ENCODE measurements at places on chromosomes 13 and 19.
A peak's percentile ranks its signal among the peaks of the same experiment; 100 is the strongest.

DNA sequence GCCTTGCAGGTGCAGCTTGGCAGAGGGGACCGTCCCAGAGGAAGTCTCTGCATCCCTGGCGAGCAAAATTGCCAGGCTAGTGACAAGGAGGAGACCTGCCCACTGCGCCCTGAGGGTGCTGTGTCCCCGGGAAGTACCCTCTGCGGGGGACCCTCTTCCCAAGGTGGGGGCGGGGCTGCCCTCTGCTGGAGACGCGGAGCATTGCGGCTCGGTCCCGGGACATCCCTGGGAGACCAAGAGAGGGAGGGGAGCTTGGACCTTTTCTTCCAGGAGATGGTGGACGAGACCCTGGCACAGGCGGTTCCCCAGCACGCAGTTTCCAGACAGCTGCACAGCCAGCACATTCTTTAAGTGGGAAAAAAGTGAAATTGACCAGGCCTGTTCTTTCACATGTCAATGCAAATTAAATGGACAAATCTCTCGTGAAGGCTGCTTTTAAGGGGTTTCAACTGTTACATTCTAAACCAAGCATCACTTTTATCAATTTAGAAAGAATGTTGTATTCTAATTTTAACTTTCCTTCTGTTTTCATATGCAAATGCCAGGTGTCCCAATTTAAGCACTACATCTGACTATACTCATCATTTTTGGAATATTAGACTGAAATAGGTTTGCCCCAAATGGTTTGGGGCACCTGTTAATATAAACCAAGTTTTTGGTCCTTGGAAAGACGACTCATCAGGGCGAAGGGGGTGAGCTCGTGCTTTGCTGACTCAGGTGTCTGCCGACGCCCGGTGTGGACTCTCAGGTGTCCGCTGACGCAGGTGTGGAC lies 60.7 kb downstream of the MCF2L start:
- H3K4me1 ChIP-seq, result no peaks in the 10 kb centered on the region
- no peak overlapping the region for H3K27ac ChIP-seq
- H3K4me3 ChIP-seq, result no peak overlapping the region
- no peak for DNase-seq

GRCh38 chr19:17347361-17347760 lies 10.0 kb downstream of the GTPBP3 start:
- no peak for DNase-seq
- peaks cover 7% of the 10 kb centered on the region for H3K27me3 ChIP-seq
- H3K27ac ChIP-seq, result no peak overlapping the region

GRCh38 chr19:16778796-16779411 lies 50.3 kb upstream of the SIN3B start:
- no peaks in the 10 kb centered on the region for H3K36me3 ChIP-seq
- no peaks in the 10 kb centered on the region for H3K4me1 ChIP-seq
- H3K4me3 ChIP-seq, result no peak overlapping the region
- H3K27ac ChIP-seq, result no peak overlapping the region
- DNase-seq, result peak; percentile 56

GRCh38 chr13:111171629-111172028 lies 56.5 kb downstream of the ARHGEF7 start:
- peaks cover 19% of the 10 kb centered on the region for H3K4me1 ChIP-seq
- no peak for DNase-seq
- H3K27ac ChIP-seq, result peak overlapping the region; percentile 66
- peaks cover 1% of the 10 kb centered on the region for H3K27me3 ChIP-seq

DNA sequence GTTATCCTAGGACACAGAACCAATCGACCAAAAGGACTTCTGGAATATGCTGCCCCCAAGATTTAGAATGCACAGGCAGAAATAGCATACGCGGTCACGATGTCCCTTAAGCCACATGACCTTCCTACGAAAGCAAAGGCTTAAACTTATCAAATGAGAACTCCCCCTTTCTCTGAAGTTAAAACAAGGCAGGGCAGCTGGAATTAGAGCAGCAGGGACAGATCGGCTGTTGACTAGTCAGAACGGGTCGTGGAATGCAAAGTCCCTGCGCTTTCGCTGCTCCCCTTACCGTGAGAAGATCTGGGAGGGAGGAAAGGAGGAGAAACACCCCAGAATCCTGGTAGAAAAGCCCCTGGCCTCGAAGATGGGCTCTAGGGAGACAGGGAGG lies 799 bp upstream of the USPL1 start:
- no peaks in the 10 kb centered on the region for H3K36me3 ChIP-seq
- H3K4me1 ChIP-seq, result peaks cover 9% of the 10 kb centered on the region
- H3K27me3 ChIP-seq, result peaks cover 1% of the 10 kb centered on the region

GRCh38 chr13:41554180-41554579 lies 96.8 kb downstream of the RGCC start:
- no peak for DNase-seq
- H3K36me3 ChIP-seq, result no peaks in the 10 kb centered on the region
- no peak overlapping the region for H3K27ac ChIP-seq
- H3K4me3 ChIP-seq, result no peak overlapping the region
- H3K27me3 ChIP-seq, result peaks cover 30% of the 10 kb centered on the region

GRCh38 chr19:35011737-35012682 lies 11.9 kb downstream of the GRAMD1A start:
- H3K36me3 ChIP-seq, result peaks cover 12% of the 10 kb centered on the region
- H3K4me3 ChIP-seq, result no peak overlapping the region
- H3K27ac ChIP-seq, result no peak overlapping the region
- peaks cover 3% of the 10 kb centered on the region for H3K27me3 ChIP-seq
- H3K4me1 ChIP-seq, result peaks cover 1% of the 10 kb centered on the region
- no peak for DNase-seq

DNA sequence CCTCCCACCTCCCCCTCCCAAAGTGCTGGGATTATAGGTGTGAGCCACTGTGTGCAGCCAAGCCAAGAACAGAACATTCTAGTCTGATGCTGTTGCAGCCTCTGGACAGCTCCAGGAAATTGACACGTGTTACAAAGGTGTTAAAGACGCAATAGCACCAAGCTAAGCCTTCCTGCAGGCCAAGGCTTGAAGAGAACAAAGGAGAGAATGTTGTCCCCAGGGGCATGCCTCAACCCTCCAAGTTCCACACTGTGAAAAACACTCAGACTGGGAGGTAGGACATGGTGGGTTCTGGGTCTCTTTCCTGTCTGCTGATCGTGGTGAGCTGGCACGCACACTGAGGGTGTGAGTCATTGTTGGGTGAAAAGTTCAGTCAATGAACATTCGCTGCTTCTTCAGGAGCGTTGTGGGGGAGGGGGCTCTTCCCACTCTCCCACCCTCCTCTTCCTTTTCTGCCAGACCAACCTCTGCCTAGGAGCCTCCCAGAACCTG lies 5.3 kb upstream of the PTPRS start:
- H3K27ac ChIP-seq, result no peak overlapping the region
- H3K27me3 ChIP-seq, result peaks cover 13% of the 10 kb centered on the region
- peaks cover 24% of the 10 kb centered on the region for H3K4me1 ChIP-seq

DNA sequence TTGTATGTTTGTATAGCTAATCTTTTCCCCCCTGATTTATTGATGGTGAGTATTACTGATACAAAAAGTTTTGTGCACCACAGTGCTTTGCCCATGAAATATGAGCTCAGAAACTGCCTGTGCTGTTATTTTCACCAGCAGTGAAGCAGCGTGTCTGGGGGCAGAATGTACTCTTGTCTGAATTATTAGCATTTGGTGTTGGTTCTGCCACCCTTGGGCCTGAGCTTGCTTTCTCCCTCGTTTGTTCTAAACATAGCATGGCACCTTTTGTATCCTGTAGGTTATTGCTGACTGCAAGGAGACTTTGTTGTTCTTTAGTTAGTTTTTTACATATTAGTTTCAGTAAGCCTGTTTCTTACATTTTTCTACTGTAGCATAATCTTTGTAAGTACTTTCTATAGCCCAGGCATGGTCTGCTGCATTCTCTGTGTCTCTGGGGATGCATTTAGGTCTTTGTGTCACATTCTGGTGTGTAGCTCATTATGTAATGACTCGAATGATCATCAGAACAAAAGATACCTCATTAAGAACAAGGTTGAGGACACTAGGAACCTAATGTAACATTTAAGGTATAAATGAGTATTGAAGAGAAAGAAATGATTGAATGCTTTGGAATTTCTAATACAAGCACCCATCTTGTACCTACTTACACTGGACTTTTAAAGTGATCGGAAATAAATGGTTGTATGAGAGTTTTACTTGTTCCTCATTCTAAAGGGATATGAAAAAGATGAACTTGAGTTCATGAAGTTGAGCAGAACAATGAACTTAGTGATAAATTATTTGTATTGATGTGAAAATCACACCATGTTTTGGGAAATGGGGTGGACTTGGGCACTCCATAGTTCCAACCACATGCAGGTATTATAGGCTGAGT lies 50.3 kb upstream of the GPI start:
- H3K27me3 ChIP-seq, result no peaks in the 10 kb centered on the region
- no peak for DNase-seq
- peaks cover 61% of the 10 kb centered on the region for H3K4me1 ChIP-seq
- peak overlapping the region; percentile 36 for H3K27ac ChIP-seq

DNA sequence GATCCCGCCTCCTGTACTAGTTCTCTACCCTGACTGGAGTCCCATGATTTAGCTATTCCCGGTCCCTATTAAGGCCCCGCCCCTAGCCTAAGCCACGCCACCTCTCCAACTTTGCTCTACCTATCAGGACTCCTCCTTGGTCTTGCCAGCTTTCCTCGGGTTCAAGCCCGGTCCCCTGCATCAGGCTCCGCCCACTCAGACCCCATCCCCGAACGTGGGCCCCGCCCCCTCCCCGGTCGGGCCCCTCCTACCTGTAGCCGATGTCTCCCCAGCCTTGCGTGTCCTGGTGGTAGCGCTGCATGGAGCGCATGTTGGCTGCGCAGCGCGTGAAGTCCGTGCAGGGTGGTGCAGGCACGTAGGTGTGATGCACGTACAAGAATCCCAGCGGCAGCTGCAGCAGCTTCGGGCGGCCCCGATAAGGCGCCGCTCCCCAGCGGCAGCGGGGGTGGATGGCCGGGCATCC lies 7.3 kb upstream of the RASAL3 start:
- peaks cover 13% of the 10 kb centered on the region for H3K4me1 ChIP-seq
- no peak for DNase-seq
- H3K27me3 ChIP-seq, result peaks cover 2% of the 10 kb centered on the region
- H3K4me3 ChIP-seq, result no peak overlapping the region
- H3K36me3 ChIP-seq, result no peaks in the 10 kb centered on the region

- peaks cover 3% of the 10 kb centered on the region for H3K27me3 ChIP-seq
- peak overlapping the region; percentile 58 for H3K4me3 ChIP-seq
- H3K27ac ChIP-seq, result peak overlapping the region; percentile 85
- H3K4me1 ChIP-seq, result peaks cover 57% of the 10 kb centered on the region
Observed at GRCh38 chr13:59447846-59448620, 715.7 kb downstream of the DIAPH3 start.

GRCh38 chr19:11685676-11686650 lies 52.8 kb downstream of the ZNF823 start:
- peaks cover 42% of the 10 kb centered on the region for H3K36me3 ChIP-seq
- no peak overlapping the region for H3K4me3 ChIP-seq
- no peak for DNase-seq

DNA sequence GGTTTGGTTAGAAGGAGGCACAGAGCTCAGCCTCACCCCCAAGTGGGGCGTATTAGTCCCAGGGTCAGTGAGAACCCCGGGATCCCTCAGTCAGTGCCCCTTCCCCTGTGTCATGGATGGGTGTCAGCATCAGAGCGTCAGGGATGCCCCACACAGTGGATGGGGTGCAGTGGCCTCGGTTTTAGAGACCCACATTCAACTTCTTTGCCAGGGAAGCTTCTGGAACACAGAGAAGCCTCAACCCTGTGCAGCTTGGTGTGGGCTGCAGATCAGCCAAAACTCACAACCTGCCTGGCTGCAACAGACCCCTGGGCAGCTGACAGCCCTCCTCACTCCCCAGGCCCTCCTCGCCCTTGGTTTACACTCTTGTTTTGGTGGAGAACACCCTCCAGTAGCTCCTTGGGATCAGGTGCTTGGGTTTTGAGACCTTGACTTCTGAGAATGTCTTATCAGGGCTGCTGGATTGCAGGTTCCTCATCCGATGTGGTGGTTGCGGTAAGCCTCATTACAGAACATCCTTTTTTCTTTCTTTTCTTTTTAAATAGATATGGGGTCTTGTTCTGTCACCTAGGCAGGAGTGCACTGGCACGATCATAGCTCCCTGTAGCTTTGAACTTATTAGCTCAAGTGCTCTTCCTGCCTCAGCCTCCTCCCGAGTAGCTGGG lies 11.0 kb downstream of the ZNF333 start:
- H3K4me3 ChIP-seq, result no peak overlapping the region
- no peaks in the 10 kb centered on the region for H3K4me1 ChIP-seq
- no peak overlapping the region for H3K27ac ChIP-seq
- no peaks in the 10 kb centered on the region for H3K27me3 ChIP-seq
- peaks cover 59% of the 10 kb centered on the region for H3K36me3 ChIP-seq

DNA sequence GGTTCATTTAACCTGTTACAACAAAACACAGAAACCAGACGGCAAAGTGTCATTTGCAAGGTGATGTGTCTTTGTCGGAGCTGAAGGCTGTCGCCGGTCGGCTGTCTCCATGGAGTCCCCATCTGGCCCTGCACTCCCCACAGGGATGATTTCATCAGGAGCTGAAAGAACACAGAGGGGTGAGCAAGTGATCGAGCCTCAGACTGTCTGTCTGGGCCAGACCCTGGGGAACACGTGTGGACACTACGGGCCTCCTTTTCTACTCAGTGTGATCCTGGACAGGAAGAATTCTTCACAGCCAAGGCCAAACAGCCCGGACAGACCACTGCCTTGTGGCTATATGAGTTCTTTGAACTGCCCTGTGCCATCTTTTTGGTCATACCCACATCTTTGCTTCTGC lies 85.1 kb downstream of the RNASEH2B start:
- H3K36me3 ChIP-seq, result no peaks in the 10 kb centered on the region
- H3K27ac ChIP-seq, result no peak overlapping the region
- H3K4me3 ChIP-seq, result no peak overlapping the region
- peaks cover 18% of the 10 kb centered on the region for H3K4me1 ChIP-seq

- H3K27ac ChIP-seq, result peak overlapping the region; percentile 89
- H3K27me3 ChIP-seq, result no peaks in the 10 kb centered on the region
- peaks cover 71% of the 10 kb centered on the region for H3K36me3 ChIP-seq
- peaks cover 99% of the 10 kb centered on the region for H3K4me1 ChIP-seq
- DNase-seq, result no peak
- 0 out of 2 replicates have a peak overlapping the region, but pooled peaks have one; percentile 11 for H3K4me3 ChIP-seq
Observed at GRCh38 chr13:33184112-33184490, 101.5 kb downstream of the STARD13 start.

DNA sequence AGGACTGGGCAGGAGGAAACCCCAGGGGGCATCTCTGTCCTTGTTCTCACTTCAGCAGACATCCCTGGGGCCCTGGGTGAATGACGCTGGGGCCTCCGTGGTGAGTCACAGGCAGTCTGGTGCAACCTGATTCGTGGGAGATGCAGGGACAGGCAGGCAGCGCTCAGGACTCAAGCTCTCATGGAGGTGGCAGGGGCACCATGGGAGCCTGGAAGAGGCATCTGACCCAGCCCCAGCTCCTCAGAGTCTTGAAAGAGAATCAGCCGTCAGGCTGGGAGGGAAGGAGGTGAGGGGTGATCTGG lies 14.0 kb upstream of the PTOV1 start:
- H3K27ac ChIP-seq, result no peak overlapping the region
- no peak overlapping the region for H3K4me3 ChIP-seq
- peaks cover 9% of the 10 kb centered on the region for H3K4me1 ChIP-seq
- peaks cover 56% of the 10 kb centered on the region for H3K36me3 ChIP-seq
- DNase-seq, result no peak

DNA sequence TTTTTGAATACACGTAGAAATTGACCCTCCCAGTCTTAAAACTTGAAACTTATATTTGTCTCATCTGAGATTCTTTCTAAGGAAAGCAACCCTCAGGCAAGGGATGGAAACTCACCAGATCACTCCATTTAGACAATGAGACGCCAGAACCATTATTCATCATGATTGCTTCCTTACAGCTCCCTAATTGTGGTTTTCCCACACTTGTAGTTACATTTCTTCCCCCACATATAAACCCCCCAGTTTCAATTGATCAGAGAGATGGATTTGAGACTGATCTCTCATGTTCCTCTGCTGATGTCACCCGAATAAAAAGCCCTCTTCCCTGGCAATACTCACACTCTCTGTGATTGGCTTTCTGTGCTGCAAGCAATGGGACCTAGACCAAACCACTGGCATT lies 197.9 kb upstream of the STARD13 start:
- peak overlapping the region; percentile 18 for H3K4me3 ChIP-seq
- peak; percentile 51 for DNase-seq
- H3K27me3 ChIP-seq, result no peaks in the 10 kb centered on the region
- peaks cover 58% of the 10 kb centered on the region for H3K4me1 ChIP-seq
- peak overlapping the region; percentile 73 for H3K27ac ChIP-seq
